ENCODE measurements at places on chromosomes 3 and 15.

- no peak for DNase-seq
These were observed 213.7 kb upstream of the ALCAM start for GRCh38 chr3:105152987-105153386.

GRCh38 chr3:128973988-128974564 is 19.8 kb downstream of the CFAP92 start:
- no peak for DNase-seq

DNA sequence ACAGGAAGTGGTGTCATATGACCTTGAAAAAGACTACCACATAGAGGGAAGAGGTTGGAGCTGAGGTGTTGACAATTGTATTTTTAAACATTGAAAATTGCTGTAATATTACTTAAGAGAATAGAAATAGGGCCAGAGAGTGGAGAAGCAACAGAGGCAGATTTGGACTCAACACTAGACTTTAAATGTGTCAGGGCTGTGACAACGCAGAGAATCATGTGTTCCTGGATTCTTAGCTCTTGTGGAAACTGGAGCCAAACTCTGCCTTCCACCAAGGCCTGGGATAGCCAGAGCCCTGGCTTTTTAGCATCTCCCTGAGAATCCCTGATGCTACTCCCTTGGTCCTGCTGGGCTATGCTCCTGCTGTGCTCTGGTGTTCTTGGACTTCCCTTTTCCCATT is 277.5 kb downstream of the KCNH8 start:
- DNase-seq, result no peak

DNA sequence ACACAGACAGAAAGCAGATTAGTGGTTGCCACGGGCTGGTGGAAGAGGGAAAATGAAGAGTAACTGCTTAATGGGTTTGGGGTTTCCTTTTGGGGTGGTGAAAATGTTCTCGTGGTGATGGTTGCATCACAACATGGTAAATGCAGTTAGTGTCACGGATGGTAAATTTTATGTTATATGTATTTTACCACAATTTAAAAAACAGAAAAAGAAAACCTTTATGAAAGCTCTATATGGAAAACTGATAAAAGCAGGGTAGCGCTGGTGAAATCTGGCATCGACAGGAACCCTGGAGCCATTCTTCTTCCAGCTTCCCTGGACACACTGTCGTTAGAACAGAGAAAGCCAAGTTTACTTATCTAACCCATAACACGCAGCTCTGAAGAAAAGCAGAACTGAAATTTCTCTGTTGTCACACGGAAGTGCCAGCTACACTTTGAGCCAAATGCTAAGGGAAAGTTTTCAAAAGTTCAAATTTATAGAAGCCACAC is 287.7 kb upstream of the NR2F2 start:
- no peak for DNase-seq

DNA sequence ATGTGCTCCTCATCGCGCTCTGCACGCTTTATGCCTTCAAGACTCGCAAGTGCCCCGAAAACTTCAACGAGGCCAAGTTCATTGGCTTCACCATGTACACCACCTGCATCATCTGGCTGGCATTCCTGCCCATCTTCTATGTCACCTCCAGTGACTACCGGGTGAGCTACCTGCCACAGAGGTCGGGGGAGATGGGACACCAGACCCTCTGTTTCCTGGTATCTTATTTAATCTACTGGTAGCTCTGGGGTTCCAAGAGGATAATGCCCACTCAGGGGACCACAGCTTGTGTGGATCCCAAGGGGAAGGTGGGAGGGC is 9.1 kb downstream of the GRM2 start:
- DNase-seq, result no peak

- DNase-seq, result no peak
These were observed 118.1 kb upstream of the SLC6A11 start for GRCh38 chr3:10697918-10698317.

GRCh38 chr3:115958526-115958925 is 335.2 kb downstream of the GAP43 start:
- DNase-seq, result no peak

- no peak for DNase-seq
These were observed 33.5 kb upstream of the HHATL start for GRCh38 chr3:42736081-42736480.

- DNase-seq, result no peak
These were observed 59.8 kb upstream of the THSD4 start for GRCh38 chr15:71055461-71055860.
